ENCODE measurements at places on chromosomes 11 and 22.

GRCh38 chr11:59727426-59727825 is 13.8 kb upstream of the OR10V1 start:
- DNase-seq, result no peak

DNA sequence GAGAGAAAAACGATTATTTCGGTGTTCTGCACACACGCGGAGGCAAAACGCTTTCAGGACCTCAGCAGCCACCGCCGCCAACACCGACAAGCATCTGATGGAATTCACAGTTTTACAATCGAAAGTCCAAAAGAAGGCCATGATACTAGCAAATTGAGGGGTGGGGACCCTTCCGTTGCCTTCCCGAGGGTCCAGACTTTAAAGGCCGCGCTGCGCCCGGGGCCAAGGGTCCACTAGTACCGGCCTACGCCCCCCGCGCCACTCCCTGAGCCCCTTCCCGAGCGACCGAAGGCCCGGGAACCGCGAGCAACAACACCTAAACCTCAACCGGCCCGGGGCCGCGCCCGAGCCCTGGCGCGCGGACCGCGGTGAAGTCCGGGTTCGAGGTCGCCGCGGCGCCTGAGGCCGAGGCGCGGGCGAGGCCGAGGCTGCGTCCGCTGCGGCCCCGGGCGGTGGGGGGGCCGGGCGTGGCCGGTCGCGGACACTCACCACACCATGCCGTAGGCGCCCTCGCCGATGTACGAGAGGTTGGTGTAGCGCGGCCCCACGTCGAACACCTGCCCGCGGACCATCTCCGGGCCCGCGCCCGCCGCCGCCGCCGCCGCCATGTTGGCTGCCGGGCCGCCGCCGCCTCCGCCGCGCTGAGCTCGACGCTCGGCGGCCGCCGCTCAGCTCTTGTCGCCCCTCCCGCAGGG is 465 bp downstream of the MAPK1 start:
- DNase-seq, result no peak

- DNase-seq, result no peak
Measured at GRCh38 chr11:15194671-15195415, 80.1 kb downstream of the INSC start.

DNA sequence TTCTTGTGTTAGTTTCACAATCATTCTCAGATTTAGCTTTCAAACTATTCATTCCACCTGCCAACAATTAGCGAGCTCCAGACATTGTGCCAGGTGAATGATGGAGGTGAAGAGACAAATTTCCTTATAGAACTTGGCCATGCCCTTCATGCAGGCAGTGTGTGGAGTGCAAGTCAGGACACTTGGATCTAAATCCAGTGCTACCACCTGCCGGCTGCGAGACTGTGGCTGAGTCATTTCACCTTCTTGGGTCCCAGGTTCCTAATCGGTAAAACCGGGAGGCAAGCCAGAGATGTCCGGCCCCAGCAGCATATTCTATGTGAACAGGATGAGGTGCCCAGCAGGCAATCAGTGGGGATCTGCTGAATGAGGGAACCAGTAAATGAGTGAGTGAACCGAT is 18.6 kb upstream of the EHF start:
- no peak for DNase-seq

DNA sequence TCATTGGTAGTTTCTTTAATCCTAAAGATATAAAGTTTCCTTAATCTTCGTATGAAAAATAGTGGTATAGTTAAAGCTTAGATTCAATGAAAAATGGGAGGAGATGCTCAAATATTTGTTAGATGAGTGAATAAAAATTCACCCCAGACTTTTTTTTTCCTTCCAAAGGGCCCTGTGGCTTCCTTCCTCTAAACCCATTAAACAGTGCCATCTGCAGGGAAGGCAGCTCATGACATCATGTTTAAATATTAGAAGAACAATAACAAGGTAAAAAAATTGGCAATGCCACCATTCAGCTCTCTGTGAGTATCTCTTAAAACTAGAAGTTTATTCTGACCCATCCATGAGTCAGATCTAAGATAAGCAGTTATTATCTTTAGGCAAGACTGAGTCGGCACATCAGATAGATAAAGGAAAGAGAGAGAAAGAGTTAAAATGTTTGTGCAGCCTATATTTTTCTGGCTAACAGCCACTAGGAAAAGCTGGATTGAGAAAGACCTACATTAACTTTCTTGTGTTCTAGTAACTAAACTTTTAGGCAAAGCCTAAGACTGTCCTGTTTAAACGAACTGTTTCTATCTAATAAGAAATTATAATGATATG is 19.1 kb upstream of the OOSP1 start:
- peak; percentile 33 for DNase-seq

DNA sequence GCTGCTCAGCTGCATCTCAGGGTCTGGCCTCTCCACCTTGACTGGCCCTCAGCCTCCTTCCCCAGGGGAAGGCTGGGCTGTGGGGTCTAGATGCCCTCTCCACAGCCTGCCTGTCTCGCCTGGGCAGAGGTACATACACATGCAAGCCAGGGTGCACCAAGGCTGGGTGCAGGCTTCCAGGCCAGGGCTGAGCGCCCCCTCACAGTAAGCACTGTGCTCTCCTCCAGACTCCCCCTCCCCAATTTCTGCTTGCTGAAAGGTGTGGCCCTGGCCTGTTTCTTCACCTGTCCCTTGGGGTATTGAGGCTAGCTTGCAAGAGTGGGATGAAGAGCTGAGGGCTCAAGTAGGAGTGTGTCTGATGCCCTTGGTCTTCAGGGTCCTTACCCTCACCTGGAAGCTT is 22.5 kb downstream of the RELT start:
- DNase-seq, result no peak
